Activated gamma-delta T cell treated with anti-CD3 and anti-CD28 coated beads, Interleukin-2, amount 50 U/mL, for 16 hours (primary cell): ENCODE measurements at places on chromosomes 4 and X.

DNA sequence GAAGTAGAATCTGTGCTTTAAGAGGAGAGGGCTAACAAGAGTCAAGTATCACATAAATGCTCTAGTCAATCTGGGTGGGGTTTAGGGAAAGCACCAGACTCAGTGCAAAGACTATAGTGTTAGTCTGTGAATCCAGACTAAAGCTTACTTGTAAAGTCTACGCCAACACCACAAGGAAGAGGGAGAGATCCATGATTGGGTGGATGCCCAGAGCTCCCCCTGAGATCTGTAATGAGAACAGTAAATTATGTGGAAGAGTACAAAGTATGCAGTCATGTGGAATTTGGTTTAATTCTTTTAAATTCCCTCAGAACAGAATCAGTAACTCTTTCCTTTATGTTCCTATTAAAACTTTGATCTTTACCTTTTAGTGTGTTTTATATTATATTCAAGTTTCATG lies 354.7 kb upstream of the SPANXN4 start:
- no peak for DNase-seq

DNA sequence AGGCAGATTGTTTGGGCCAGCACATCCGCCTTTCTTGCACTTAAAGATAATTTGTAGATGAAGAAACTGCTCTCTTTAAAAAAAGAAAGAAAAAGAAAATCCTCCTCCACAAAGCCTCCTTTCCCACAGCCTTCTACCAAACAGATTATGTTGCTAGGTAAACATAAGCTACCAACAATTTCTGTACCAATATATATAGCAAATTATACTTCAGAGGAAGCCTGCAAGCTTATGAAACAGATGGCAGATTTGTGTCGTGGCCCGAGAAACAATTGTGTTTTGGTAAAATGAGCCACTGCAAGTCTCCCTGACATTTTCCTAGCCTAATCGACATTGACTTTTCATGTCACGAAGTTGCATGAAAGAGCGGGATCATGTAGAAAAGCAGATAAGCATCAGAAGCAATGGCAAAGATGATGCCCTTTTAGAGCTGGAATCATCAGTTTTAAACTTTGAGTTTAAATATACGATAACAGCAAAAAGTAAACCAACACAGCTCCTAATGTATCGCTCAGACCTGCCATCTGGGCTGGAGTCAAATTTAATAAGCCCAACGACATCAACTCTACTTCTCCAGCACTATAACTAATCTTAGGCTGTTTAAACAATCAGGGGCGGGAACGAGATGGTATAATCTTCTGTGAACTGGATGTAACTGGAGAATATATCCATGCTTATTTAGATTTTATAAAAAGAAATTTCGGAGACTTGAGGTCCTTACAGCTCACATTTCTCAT lies 94.9 kb upstream of the PLAC1 start:
- no peak for DNase-seq

DNA sequence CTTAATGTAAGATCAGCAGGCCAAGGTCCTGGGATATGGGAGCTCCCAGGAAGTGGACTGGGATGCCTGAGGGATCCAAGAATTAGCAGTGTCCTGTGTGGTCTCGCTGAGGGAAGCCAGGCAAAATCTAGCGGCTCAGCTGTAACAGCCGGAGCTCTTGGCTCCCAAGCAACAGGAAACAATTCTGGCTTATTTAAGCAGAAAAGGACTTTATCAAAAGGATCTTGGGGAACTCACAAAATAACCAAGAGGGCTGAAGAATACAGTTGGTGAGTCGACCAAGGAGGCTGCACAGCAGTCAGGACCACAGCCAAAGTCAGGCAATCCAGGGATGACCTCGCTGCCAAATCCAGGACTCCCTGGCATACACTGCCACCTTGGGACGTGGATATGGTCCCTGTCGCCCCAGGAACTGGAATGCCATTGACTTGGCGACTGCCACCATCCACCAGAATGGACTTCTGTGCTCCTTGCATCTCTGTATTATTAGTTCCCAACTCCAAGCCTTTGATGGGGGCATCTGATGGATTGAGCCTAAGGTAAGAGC lies 165.3 kb upstream of the BCOR start:
- DNase-seq = no peak

- no peak for DNase-seq
Measured at GRCh38 chrX:14690553-14690952, 161.2 kb downstream of the GLRA2 start.

- peak; percentile 59 for DNase-seq
Measured at GRCh38 chrX:130082244-130083106, 27.8 kb downstream of the ELF4 start.

DNA sequence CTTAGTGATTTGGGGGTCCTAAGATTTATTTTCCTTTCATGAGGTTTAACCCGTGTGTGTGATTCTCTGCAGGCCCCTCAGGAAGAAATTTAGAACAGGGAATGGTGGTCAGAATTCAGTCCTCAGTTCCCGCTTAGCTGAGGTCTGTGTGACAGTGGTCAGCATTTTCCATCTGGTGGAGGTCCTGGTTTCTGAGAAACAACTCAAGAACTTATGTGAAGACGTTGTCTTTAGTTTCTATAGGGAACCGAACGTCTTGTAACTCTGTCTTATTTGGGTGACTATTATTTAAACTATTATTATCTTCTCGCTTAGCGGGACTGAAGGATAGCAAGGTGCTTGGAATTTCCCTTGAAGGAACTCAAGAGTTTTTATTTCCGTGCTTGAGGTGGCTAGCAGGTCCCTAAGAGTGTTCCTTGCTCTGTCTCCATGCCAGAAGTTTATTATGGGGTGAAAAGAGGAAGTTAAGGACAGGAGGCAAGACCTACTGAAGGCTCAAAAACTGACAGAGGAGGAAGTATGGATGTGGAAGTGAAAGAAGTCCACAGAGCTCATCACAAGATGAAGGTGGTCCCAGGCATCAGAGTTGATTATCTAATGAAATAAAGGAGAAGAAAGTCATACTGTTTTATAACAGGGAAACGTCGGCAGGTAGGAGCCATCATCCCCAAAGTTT lies 9.4 kb downstream of the MGST2 start:
- DNase-seq = no peak

DNA sequence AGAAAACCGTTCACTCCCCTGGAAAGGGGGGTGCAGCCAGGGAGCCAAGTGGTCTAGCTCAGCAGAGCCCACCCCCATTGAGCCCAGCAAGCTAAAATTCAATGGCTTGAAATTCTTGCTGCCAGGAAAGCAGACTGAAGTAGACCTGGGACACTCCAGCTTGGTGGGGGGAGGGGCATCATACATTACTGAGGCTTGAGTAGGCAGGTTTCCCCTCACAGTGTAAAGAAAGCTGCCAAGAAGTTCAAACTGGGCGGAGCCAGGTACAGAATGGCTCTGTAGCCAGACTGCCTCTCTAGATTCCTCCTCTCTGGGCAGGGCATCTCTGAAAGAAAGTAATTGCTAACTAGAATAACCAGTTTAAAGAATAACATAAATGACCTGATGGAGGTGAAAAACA lies 372.3 kb upstream of the F9 start:
- no peak for DNase-seq

DNA sequence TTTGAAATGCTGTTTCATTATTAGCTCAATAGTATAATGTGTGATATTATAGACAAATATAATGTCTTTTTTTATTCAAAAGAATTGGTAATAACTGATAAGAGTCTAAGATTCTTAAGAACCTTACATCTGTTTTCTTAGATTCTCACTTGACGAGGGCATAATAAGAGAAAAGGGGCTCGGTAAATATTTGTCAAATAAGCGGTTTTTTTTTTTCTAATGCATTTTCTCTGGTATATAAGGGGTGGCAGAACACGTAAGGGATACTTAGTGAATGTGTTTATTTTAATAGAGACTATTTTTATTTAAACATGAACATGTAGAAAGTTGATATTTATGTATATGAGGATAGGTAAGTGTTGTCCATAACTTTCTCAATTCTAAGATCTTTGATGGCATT lies 200.6 kb downstream of the RAPGEF2 start:
- DNase-seq = no peak

- no peak for DNase-seq
Measured at GRCh38 chrX:124097116-124097515, 135.6 kb downstream of the STAG2 start.

GRCh38 chr4:182746876-182747275 lies 170.3 kb downstream of the DCTD start:
- no peak for DNase-seq

DNA sequence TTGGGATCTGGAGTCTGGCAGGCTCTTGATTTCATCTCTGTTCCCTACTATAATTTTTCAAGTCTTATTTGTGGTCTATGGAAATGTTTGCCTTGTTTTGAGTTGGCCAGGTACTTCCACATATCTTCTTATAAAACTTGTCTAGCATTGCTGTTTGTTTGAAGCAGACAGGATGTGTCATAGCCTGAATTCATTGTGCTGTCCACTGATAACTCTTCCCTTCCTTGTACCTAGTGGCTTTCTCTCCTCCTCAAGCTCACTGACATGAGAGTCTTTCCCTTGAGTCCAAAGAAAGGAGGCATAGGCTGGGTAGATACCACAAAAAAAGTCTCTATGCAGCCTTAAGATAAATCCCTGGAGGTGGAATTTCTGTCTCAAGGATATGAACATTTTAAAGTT lies 59.2 kb upstream of the FAM241A start:
- no peak for DNase-seq
